ENCODE measurements at places on chromosomes 7 and 10.

- DNase-seq, result no peak
These were observed 229.6 kb downstream of the TMEM26 start for GRCh38 chr10:61223576-61223975.

DNA sequence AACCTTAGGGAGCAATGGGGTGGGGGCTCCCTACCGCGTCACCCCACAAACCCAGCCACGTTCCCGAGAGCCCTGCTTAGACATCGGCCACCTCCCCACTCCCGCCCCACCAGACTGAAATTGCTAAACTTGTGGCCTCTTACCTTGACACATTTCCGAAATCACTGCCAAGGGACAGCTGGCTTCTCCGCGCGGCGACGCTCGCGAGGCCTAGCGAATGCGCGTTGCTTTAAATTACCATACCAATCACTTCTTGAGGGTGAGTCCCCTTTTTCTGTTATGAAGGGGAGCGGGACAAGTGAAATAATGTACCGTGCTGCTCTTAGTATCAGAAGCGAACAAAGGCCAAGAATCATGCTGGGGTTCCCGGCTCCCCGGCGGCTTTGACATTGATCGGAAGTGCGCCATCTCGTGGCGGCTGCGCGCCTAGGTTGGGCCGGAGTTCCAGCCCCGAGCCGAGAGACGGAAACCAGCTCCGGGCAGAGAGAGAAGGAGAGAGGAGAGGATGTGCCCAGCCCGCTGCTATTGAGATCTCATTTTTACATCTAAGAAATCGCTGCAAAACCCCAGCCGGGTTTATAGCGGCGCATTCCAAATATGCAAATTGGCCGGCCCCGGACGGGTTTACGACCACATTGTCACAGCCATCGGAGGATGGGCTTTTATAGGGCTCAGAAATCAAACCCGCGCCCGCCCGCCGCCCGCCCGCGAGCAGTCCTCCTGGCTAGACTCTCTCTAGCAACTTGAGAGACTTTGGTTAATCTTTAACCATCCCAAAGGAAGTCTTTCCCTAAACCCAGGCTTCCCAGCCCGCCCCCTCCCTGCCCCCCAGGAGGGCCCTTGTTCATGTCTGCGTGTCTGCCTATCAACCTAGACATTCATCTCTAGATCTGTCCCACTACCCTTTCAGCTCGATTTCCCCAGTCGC lies 5.3 kb downstream of the HOXA11 start:
- peak; percentile 68 for DNase-seq

- DNase-seq, result no peak
These were observed 21.4 kb upstream of the ASZ1 start for GRCh38 chr7:117448655-117449054.

GRCh38 chr7:11327633-11328032 lies 354.0 kb downstream of the PHF14 start:
- no peak for DNase-seq

GRCh38 chr10:47098964-47099363 lies 187.7 kb downstream of the PTPN20 start:
- no peak for DNase-seq

GRCh38 chr7:115672024-115672423 lies 358.5 kb downstream of the TFEC start:
- no peak for DNase-seq

- DNase-seq, result no peak
These were observed 216.0 kb downstream of the RPS24 start for GRCh38 chr10:78249690-78250089.

- DNase-seq, result no peak
These were observed 18.7 kb upstream of the CD36 start for GRCh38 chr7:80619741-80620140.

DNA sequence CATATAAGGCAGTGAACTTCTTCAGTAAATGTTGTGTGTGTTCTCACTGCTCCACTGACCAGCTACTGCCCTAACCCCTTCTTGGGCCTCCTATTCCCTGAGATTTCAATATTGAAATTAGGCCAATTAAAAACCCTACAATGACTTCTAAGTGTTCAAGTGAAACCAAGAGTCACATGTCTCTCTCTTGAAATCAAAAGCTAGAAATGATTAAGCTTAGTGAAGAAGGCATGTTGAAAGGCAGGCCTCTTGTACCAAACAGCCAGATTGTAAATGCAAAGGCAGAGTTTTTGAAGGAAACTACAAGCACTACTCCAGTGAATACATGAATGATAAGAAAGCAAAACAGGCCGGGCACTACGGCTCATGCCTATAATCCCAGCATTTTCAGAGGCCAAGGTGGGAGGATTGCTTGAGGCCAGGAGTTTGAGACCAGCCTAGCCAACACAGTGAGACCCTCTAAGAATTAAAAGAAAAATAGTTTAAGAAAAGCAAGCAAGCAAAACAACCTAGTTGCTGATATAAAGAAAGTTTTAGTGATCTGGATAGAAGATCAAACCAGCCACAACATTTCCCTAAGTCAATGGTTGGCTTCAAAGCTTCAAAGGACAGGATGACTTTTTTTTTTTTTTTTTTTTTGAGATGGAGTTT lies 22.3 kb downstream of the BRAF start:
- DNase-seq, result no peak
